ENCODE measurements at places on chromosomes 6 and 20.

DNA sequence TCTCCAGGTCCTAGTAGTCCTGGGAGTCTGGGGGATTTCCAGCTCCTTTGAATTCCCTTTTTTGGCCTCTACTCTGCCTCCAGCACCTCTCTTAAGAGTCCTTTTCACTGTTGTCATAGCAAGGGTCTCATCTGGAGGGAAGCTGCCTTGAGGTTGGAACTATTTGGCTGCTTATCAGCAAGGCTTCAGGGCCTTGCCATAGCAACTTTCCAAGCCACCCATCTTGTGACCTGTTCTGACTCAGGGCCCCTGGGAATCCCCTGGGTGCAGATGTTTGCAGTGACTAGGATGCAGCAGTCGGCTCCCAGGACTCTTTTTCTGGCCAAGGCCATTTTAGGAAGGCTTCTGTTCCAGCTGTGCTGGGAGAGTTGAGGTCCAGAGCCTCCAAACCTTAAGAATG is 12.4 kb downstream of the PKIG start:
- no peak for DNase-seq

GRCh38 chr6:15937602-15938001 is 191.3 kb upstream of the MYLIP start:
- no peak for DNase-seq

- DNase-seq: no peak
These were observed 71.3 kb downstream of the SULF2 start for GRCh38 chr20:47713878-47714450.

GRCh38 chr20:32972181-32973076 is 31.8 kb downstream of the SUN5 start:
- peak; percentile 91 for DNase-seq
